ENCODE measurements at places on chromosomes 5 and 9.

GRCh38 chr5:163134061-163134460, 303.3 kb upstream of the CCNG1 start:
- DNase-seq, result no peak

DNA sequence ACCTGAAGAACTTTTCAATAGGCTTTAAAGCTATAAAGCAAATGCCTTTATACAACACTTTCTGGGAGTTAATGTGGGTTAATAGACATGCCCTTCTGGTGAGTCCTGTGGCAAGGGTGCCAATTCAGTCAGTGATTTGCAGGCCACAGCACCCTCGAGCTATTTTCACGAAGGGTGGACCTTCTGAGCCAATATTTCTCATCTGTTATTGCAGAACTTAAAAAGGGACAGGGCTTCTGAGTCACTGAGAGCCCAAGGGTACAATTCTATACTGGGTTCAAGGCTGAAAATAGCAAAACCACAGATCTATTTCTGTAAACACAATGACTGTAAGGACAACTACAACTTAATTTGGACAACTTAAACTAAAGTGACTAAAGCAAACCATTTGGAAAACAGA, 92.8 kb downstream of the GABRG2 start:
- no peak for DNase-seq

- DNase-seq, result no peak
These were observed 34.6 kb upstream of the NDFIP1 start for GRCh38 chr5:142074006-142074405.

DNA sequence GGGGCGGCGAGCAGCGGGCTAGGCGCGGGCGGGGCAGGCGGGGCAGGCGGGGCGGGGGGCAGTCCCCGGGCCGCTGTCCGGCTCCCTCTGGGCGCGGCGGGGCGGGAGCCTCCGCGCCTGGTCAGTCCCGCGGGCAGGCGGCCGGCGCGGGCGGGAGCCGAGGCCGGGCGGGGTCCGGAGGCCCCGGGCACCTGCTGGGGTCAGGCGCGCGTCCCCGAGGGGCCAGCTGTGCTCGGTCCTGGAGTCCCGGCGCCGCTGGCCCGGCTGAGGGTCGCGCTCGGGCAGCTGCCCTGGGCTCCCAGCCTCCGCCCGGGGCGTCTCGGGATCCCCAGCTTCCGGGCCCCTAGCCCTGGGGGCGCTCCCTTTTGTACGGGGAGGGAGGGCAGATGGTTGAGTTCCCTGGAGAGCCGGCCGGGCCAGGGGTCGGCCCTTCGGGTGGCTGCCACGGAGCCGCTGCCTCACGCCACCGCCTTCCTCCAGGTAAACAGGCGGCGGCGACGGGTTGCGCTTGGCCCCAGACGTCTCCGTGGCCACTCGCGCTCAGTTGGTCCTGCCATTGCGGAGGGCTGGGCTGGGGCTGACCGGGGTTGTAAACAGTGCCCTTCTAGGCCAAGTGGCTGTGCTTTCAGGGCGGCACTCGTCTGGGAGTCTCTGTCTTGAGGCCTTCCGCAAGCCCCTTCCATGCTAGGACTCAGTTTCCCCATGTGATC, 473 bp downstream of the ZBTB34 start:
- DNase-seq, result peak; percentile 14

- no peak for DNase-seq
These were observed 230.9 kb upstream of the KLF4 start for GRCh38 chr9:107720501-107720900.

GRCh38 chr5:10583663-10584572, 20.0 kb downstream of the ANKRD33B start:
- DNase-seq, result no peak

DNA sequence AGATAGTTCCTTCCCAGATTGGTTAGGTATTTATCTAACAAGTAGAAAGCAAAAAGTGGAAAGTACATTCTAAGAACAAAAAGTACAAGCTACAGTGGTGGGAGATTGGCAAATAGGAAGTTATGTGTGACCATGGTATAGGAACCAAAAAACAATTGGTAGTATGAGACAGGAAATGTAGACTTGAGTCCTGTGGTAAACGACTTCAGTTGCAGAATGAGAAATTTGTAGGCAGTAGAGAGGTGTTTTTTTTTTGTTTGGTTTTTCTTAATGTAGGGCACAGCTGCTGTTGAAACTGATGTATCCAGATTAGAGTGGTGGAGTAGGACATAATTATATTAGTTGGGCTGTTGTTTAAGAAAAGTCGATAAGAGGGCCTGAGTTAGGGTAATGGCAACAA, 72.0 kb downstream of the CCNH start:
- no peak for DNase-seq

DNA sequence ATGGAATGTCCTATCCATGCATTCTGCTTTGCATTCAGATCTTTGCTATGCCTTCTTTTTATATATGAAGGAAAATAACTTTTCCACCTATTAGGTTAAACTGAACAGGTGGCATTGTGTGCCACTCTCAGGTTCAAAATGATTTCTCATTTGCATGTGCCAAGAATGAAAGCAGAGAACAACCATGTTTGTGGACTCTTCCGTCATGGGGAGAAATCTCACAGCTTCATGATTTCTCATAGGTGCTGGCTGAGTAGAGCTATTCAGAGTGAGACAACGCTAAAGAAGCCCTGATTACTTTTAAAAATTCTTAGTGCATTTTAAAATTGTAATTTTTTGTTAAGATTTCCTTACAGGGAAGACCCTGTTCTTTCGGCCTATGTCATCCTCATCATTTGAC, 472.1 kb downstream of the RASEF start:
- DNase-seq, result no peak

DNA sequence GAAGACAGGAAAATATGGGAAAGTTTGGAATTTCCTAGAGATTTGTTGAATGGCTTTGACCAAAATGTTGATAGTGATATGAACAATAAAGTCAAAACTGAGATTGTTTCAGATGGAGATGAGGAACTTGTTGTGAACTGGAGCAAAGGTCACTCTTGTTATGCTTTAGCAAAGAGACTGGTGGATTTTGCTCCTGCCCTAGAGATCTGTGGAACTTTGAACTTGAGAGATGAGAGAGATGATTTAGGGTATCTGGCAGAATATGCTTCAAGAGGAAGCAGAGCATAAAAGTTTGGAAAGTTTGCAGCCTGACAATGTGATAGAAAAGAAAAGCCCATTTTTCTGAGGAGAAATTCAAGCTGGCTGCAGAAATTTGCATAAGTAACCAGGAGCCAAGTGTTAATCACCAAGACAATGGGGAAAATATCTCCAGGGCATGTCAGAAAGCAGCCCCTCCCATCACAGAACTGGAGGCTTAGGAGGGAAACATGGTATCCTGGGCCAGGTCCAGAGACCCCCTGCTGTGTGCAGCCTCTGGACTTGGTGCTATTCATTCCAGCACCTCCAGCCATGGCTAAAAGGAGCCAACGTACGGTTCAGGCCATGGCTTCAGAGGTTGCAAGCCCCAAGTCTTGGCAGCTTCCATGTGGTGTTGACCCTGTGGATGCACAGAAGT, 114.3 kb upstream of the STARD4 start:
- no peak for DNase-seq

DNA sequence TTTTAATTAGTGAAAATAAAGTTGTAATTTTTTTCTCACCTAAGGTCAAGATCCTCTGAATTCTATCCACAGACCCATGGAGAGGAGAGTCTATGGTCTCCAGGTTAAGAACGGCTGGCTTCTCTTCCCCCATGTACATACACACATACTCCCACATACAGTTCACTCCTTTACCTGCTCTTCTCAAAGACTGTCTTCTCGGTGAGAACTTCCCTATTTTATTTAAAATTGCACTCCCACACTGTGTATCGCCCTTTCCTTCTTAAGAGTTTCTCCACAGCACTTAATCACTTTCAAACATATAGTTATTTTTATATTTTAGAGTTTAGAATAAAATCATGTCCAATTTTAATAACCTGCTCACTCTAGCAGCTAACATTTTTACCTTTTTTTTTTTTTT, 3.6 kb upstream of the JADE2 start:
- no peak for DNase-seq

- no peak for DNase-seq
These were observed 80.3 kb upstream of the SEMA6A start for GRCh38 chr5:116654925-116655324.

GRCh38 chr5:95699337-95699736, 16.5 kb upstream of the SPATA9 start:
- DNase-seq, result no peak

- DNase-seq, result no peak
These were observed 29.3 kb upstream of the LVRN start for GRCh38 chr5:115932991-115933390.

DNA sequence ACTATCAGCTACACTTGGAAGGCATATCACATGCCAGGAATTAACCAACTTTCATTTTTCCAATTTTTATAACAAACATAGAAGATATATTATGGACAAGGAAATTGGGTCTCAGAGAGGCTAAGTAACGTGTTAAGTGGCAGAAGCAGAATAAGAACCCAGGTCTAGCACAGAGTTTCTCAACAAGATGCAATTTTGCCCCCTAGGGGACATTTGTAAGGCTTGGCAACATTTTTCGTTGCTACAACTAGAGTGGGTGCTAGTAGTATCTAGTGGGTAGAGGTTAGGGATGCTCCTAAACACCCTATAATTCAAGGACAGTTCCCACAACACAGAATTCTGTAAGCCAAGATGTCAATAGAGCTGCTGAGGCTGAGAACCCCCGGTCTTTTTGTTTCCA, 180.6 kb downstream of the SNCAIP start:
- DNase-seq, result no peak

GRCh38 chr9:92720209-92720765, 44.3 kb downstream of the BICD2 start:
- DNase-seq, result no peak

DNA sequence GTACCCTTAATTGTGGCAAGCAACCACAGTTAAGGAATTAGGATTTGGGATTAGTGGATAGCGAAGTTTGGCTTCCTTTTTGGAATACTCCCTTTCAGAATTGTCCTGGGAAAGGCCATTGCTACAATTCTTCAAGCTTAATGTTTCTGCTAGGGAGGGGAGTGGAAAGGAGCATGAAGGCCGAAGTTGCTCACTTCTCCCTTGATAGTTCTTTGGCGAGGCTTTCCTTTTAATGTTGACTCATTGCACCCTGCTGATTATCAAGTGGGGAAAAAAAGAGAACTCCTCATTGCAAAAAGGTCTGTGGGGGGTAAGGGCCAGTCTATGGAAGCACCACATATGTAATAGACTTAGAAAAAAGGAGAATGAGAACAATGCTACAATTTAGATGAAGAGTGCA, 30.7 kb downstream of the GRIN3A start:
- no peak for DNase-seq

DNA sequence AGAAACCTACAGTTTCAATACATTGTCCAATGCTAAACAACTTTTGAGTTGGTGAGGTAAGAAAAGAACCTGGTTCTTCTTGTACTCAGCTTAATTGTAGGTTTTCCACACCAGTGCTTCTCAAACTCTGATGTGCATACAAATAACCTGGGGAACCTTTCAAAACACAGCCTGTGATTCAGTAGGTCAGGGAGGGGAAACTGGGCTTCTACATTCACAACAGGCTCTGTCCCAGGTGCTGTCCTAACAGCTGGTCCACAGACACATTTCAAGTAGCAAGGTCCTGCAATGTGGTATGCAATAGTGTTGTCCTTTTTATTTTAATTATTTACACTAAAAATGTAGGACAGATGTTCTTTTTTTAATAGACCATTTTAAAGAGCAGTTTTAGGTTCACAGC, 47.4 kb upstream of the SNCAIP start:
- no peak for DNase-seq

DNA sequence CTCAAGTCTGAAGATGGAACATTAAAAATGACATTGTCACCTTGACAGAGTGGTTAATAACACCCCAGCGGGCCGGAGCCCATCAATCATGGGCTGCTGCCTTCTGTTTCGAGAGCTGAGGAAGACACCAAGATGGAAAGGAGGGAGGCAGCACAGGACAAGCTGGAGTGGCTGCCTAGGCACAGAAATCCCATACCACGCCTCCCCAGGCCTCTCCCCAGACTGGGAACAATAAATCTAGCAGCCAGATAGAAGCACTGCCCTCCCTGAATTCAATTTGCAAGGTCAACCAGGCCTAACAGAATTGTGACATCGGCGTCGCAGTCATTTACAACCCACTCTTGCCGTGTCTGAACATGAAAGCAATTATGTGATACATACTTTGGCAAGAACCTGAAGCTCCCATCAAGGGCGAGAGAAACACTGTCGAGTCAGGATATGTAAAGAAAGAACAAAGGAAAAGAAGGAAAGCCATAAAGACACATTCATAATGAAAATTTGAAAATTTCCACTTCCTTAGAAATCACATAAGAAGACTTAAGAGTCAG, 35.4 kb upstream of the ZNF354A start:
- no peak for DNase-seq

DNA sequence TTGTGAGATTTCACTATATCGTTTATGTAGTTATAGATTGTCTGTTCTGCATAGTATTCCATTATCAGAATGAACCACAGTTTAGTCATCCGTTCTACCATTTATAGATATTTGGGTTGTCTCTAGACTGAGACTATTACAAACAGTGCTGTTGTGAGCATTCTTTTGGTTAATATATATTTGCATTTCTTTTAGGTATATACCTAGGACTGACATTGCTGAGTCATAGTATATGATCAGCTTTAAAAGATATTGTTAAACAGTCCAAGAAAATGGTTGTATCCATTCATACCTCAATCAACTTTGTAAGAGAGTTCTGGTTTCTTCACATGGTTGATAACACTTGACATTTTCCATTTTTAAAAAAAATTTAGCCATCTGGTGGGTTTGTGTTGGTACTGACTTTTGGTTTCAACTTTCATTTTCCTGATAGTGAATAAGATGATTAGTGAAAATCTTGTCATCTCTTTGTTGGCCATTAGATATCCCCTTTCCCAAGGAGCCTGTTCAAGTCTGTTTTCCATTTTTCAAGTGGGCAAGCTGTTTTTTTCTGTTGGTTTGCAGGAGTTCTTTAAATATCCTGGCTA, 22.9 kb upstream of the ADAM19 start:
- no peak for DNase-seq

DNA sequence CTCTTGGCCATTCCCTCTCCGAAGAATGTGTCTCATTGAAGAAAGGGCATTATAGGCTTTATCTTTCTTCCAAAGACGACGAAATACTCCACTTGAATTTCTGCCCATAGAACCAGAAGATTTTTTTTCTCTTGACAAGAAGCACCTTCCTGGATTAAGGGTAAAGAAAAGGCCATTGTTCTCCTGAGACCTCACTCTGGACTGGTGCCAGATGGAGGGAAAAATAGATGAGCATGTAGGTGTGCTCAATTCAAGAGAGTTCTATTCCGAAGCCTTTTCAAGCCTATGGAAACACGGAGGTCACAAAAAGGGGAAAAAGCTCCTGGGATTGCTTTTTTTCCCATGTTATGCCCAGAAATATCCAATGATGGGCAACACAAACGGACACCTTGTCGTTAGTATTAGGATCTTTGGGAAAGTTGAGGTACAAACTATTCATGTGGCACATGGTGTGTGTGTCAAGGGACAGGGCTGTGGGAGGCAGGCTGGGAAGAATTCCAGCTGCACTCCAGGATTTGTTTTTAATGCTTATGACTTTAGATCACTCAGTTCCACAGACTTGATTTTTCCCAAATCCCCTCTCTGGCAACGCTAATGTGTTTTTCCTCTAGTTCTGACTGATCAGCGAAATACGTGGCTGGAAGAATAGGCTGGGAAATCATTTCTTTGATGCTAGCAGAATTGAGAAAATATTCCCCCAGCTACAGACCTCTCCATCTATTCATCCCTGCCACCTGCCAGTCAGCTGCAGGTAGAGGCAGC, 89.9 kb downstream of the SIL1 start:
- no peak for DNase-seq

All from CD8-positive, alpha-beta T cell (primary cell).